Motor neuron (in vitro differentiated cells): ENCODE measurements at places on chromosomes 16 and 17.
A peak's percentile ranks its signal among the peaks of the same experiment; 100 is the strongest.

DNA sequence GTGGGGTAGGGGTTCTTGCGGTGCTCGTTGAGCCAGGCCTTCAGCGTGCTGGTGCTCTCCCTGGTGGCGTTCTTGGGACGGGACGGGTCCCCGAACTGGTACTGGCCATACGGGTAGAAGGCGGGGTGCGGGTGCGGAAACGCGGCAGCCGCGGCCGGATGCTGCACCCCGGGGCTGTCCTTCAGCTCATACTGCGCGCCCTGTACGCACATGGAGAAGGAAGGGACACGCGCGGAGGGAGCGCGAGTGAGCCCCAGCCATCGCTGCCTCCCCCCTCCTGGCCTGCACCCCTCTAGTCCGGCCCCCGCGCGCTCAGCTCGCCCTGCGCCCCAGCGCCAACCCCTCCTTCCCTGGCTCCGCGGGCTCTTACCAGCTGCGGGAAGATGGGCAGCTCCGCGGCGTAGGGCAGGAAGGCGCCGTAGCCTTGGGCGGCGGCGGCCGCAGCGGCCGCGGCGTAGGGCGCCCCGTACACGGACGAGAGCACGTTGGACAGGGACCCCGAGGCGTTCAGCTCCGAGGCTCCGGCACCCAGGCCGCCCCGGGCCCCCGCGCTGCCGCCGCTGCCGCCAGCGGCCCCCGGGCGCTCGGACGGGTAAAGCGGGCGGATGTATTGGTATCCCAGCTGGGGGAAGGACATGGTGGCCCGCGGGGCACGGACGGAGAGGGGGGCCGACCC, 1.0 kb downstream of the IRX3 start:
- ATAC-seq, result peak; percentile 11

- ATAC-seq, result peak; percentile 68
Measured at GRCh38 chr16:67928561-67929364, 2.9 kb downstream of the CTRL start.

DNA sequence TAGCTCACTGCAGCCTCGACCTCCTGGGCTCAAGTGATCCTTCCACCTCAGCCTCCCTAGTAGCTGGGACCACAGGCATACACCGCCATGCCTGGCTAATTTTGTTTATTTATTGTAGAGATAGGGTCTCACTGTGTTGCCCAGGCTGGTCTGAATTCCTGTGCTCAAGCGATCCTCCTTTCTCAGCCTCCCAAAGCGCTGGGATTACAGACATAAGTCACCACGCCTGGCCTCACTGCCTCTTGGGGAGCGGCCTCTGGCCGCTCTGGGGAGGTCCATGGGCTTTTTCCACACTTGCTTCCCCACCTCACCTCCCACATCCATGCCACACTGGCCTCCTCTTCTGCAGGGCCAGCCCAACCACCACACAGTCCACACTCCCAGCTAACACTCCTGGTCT, 18.3 kb upstream of the ADGRG3 start:
- no peak for ATAC-seq

- ATAC-seq, result no peak
Measured at GRCh38 chr16:9384141-9384540, 292.7 kb downstream of the HAPSTR1 start.

DNA sequence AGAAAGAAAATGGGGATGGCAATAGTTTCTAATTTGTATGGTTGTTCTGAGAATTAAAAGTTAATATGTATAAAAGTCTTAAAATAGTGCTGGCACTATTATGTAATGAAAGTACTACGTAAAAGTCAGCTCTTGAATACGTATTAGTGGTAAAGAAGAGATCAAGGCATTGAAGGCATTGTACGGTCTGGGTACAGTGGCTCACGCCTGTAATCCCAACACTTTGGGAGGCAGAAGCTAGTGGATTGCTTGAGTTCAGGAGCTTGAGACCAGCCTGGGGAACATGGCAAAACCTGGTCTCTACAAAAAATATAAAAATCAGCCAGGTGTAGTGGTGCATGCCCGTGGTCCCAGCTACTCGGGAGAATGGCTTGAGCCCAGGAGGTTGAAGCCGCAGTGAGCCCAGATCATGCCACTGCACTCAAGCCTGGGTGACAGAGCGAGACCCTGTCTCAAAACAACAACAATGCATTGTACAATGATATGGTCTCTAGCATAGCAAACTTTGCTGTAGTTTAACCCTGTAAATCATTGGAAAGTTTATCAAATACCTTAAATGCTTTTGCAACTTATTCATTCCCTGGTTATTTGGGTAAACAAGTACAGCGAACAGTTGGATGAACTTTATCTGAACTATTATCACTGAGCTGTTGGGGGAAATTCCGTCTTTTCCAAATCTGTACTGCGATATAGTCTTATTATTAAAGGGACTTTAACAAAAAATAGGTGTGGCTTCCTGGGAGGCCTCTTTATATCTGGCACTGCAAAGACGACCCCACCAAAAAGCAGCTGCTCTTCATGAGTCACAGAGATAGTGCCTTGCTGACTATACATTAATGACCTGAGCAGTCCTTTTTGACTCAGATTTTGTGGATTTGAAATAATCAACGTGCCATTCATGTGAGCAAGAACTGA, 73.6 kb downstream of the GPRC5B start:
- no peak for ATAC-seq

- no peak for ATAC-seq
Measured at GRCh38 chr17:2421315-2422147, 20.7 kb upstream of the MNT start.

- ATAC-seq, result no peak
Measured at GRCh38 chr17:43637563-43638323, 24.0 kb downstream of the MEOX1 start.

DNA sequence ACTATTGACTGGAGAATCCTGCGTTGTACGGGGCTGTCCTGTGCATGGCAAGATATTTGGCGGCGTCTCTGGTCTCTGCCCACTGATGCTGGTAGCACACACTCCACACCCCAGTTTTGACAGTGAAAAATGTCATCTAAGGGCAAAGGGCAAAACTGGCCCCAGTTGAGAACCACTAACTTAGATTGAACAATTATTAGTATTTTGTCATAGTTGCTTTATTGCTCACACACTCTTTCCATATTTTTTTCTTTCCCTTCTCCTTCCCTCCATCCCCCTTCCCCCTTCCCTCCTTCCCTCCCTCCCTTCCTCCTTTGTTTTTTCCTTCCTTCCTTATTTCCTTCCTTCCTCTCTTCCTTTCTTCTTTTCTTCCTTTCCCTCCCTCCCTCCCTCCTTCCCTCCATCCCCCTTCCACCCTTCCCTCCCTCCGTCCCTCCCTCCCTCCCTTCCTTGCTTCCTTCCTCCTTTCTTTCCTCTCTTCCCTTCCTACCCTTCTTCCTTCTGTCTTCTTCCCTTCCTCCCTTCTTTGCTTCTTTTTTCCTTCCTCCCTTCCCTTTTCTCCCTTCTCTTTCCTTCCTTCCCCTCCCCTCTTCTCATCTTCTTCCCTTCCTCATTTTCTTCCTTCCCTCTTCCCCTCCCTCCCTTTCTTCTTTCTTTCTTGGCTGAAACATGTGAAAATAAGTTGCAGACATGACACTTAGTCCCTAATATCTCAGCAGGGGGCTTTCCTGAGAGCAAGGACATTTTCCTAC, 5.5 kb downstream of the SHISA9 start:
- no peak for ATAC-seq

- no peak for ATAC-seq
Measured at GRCh38 chr17:48100591-48101011, 677 bp downstream of the CBX1 start.

DNA sequence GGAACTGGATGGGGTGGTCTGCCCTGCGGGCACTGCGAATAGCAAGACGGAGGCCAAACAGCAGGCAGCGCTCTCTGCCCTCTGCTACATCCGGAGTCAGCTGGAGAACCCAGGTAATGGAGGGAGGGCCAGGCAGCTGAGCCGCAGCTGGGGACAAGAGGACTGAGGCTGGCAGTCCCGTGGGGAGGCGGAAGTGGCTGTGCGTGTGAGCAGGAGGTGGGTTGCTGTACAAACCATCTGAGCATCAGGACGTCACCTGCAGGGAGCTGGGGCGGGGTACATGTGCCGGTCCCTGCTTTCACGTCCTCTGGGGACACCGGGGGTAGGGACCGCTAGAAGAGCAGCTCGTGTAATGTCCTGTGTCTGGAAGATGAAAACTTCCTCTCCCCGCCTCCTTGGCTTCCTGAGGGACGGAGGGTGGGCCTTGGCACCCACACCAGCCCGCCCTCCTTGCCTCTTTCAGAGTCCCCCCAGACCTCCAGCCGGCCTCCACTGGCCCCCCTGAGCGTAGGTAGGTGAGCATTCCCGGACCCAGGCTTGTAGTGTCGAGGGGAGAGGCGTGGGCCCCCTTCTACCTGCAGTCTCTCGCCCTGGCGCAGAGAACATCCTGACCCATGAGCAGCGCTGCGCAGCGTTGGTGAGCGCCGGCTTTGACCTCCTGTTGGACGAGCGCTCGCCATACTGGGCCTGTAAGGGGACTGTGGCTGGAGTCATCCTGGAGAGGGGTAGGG, 3.7 kb downstream of the ADAD2 start:
- no peak for ATAC-seq

DNA sequence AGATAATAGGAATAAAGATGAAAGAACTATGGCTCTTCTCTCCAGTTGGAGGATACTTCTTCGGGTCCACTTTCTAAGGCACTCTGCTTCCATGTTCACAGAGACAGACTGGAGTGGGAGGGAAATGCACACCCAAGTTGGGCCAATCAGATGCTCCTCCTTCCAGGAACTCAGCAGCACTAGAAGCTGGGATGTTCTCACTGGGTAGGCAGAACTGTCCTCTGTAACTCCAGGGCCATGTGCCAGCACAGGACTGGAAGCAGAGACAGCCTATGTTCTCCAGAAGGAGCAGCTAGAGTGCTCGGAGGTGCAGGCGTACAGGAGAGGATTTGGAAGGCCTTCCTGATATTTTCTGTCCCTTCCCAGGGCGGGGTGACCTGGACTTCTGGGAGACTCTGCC, 49.9 kb upstream of the SREBF1 start:
- ATAC-seq, result no peak

DNA sequence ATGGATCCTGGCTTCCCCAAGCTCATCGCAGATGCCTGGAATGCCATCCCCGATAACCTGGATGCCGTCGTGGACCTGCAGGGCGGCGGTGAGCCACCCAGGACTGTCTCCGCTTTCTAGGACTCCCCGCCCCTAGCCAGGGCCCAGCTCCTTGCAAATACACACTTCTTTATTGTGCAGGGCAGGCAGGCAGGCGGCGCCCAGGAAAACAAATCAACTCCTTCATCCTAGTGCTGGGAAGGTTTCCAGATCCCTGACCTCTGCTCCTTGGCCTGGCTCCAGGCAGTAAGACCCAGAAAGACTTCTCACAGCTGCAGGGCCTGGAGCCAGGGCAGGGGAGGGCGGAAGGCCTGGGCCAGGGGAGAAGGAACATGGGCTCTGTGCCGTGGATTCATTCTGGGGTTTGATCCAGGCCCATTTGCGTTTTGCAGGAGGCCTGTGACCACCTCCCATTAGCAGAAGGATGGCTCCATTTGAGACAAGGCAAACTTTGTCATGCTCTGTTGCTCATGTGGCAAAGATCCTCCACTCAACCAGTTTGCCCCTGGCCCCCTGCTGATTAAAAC, 6.0 kb upstream of the LPCAT2 start:
- no peak for ATAC-seq

DNA sequence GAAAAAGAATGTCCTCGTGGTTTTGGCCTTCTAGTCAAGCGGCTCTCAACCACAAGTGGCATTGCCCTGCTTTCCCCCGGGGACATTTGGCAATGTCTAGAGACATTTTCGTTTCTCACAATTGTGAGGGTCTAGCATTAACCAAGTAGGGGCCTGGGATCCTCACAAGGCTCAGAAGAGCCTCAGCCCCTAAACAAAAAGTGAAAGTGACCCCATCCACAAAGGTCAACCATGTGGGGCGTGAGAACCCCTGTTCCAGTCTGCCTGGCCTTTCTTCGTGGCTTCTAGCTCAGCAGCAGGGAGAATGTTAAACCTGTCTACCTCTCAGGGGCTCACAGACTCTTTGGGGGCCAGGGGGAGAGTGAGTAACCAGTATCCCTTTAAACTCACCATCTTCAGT, 4.8 kb upstream of the RPL38 start:
- no peak for ATAC-seq

- ATAC-seq, result no peak
Measured at GRCh38 chr17:12622726-12623125, 43.0 kb upstream of the MYOCD start.

DNA sequence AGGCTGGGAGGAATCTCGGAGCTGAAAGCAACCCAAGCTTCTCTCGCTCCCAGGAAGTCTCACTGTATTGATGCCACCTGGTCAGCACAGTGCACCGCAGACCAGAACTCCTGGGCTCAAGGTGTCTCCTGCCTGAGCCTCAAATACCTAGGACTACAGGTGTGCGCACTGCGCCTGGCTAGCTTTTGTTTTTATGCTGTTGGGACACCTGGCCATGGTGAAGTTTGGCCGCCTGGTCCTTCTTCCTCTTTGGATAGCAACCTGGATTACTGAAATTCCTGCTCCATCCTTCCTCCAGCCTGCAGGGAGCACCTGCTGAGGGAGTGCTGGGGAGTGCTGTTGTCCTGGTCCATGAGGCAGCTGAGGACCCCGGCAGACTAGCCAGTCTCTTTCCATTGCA, 56.6 kb downstream of the COTL1 start:
- no peak for ATAC-seq

DNA sequence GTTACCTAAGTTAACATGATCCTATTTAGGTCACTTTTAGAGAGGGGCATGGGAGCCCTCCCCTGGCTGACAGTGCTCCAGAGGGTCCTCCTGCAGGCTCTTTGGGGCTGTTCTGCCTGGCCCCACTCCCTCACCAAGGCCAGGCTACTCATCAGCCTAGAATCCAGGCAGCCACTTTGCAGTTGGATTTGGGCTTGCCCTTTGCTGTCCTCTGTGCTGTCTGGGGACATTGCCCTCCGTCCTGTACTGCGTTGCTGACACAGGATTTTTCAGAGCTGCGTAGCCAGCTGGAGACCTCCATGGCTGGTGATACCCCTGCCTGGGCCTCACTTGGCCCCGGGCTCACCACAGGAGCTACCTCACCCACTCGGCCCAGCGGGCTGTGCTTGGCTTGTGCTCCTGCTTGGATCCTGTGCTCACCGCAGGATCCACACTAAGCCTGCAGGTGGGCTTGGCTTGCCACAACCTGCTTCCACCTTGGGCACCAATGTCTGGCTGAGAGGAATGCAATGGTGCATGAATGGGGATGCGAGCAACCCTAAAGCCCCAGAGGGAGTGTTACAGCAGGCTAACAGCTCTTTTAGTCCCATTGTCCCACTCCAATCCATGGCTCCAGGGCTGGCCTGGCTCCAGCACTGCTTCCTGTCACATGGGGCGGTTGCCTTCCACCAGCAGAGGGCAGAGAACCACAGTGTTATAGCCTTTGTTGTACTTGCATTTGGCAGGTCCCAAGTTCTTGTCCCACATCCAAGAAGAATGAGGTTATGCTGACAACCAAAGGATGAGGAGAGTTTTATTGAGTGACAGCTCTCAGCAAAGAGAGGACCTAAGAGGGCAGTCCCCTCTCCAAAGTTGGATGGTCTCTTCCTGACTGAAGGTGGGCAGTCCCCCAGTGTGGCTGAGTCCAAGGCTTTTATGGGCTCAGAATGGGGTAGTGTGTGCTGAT, 21.5 kb downstream of the CCL4 start:
- ATAC-seq, result no peak

- ATAC-seq, result no peak
Measured at GRCh38 chr16:24887472-24887871, 41.7 kb downstream of the SLC5A11 start.

- ATAC-seq, result no peak
Measured at GRCh38 chr17:66953630-66954020, 10.9 kb upstream of the CACNG4 start.
